ENCODE measurements at places on chromosomes 7 and 10.

GRCh38 chr10:128884496-128885072 is 582.5 kb upstream of the MGMT start:
- no peak for DNase-seq

- no peak for DNase-seq
These were observed 319.4 kb downstream of the CALN1 start for GRCh38 chr7:72092769-72093168.

DNA sequence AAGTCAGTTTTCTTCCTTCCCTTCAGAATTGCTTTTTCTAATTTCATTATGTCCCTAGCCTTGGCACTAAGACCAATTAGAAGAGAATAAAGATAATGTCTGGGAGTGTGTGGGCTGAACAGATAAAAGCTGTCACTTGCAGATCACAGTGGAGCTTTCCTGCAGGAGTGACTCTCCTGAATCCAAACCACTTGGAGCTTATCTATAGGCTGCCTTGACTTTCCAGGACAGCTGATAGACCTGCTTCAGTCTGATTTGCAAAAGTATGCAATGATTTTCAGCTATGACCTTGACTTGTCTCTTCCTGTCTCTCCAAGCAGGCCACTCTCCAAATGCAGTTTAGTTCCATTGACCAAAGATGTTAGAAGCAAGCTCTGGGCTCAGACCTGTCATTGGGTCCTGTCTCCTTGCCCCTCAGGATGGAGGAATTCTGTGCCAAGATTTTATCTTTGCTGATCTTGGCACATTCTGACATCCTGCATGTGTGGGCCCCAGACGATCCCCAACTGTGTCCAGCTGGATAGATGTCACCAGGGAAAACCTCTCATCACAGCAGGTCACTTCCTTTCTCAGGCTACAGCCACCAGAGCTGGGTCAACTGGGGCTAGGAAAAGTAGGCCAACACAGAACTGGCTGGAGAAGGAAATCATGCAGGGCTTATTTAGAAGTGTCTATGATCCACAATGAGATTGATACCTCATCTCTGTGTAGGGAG is 120.9 kb upstream of the ZNF438 start:
- DNase-seq = no peak

- DNase-seq = peak; percentile 73
These were observed 162.2 kb downstream of the SH3PXD2A start for GRCh38 chr10:103692952-103693811.

DNA sequence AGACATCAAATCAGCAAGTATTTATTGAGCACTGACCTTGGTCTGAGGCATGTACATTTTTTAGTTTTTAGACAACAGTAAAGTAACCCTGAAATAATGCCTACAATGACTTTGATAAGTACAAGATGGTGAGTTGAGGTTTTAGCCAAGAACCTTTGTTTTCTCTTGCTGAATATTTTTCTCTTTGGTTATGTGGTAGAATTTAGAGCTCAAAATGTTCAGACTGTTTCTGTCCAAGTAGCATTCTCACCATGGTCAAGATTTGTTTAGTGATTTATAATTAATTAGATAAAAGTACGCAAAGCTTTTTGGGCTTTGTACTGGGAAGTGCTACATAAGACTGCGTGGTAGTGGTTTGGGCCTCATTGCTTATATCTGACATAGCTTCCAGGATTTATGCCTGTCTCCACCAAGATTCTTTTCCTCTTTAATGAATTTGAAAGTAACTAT is 102.4 kb downstream of the KAT6B start:
- DNase-seq = no peak

GRCh38 chr10:5466451-5467206 is 32.7 kb downstream of the CALML5 start:
- DNase-seq = peak; percentile 23
